ENCODE measurements at places on chromosomes 3 and 15.

DNA sequence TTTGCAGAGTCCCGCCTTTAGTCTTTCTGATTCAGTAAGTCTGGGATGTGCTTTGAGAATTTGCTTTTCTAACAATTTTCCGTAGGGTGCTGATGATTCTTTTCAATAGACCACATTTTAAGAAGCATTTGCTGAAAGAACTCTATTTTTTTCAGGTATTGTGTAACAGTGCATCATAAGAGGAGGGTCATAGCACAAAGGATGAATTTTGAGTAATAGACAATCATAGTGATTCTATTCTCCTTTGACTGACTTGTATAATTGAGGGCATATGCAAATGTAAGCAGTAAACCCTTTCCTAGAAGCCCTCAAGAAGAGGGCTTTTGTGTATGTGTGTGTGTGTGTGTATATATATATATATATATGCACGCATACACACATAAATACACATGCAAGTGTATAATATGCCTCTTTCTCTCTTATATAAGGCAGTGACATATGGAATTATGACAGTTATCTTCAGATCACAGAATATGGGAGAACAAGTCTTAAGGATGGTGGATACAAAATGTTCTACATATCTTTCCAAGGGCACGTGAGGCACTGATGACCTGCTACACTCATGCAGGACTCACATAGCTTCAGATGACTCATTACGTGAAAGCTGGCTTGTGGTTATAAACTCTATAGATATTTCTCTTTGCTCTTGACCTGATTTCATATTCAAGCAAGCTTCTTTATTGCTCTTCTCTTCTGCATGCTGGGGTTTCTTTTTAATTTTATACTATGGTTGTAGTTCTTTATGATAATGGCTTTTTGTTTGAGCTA is 6.5 kb upstream of the PLSCR1 start:
- DNase-seq = no peak

GRCh38 chr3:194337965-194338753 is 13.0 kb downstream of the CPN2 start:
- DNase-seq = no peak

DNA sequence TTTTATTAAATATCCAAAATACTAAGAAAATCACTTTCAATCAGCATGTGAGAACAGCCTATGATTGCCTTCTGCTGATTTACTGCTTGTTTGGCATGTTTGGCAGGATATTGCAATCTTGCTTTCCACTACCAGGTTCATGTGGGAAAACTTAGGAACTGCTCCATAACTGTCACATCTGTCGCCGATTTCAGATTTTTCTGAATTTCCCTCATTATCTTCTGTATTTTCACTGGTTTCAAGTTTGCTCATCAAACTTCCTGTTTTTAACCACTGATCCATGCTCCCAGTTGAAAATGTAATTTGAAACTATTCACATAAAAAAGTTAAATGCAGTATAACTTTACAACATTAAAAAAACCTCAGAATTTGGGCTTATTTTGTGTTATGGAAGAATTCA is 93.0 kb downstream of the NFKBIZ start:
- DNase-seq = no peak

GRCh38 chr15:79352206-79352605 is 41.3 kb downstream of the TMED3 start:
- no peak for DNase-seq

DNA sequence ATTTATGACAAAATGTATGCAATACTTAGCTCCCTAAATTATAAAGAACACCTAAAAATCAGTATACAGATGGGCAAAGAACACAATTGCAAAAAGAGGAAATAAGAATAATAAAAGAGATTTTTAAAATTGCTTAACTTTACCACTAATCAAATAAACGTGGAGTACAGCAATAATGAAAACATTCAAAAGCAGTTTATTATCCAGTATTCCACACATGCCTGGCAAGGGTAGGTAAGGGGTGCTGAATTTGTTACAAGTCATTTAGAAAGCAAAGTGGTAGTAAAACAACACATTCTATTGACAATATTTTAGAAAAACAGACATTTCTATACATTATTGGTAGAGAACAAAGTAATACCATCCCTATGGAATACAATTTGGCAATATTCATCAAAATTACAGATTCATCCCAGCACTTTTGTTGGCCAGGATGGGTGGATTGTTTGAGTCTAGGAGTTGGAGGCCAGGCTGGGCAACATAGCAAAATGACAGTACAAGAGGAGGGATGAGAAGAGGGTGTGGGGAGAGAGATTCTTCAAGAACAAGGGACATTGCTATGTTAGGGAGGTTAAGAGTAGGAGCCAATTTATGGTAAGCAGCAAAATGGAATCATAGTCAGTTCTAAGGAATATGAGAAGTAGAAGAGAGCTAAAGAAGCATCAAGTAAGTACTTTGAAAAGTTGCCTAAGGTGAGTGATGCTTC is 3.7 kb upstream of the ACKR4 start:
- no peak for DNase-seq

DNA sequence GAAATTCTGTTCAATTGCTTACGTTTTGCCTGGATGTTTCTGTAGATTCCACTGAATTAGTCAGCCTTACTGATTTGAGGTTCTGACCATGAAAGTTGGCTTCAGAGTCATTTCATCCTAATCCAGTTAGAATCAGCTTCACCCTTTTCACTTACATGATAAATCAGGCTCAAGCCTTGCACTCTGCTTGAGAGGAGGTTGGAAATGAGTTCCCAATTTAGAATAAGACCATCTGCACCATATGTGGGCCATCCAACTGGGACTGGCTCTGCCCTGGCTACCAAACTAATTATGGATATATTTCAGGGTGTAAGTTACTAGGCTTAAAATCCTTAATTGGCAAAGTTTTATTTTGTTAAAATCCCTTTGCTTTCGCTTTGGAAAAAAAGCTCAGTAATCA is 255.7 kb downstream of the CHL1 start:
- DNase-seq = no peak

DNA sequence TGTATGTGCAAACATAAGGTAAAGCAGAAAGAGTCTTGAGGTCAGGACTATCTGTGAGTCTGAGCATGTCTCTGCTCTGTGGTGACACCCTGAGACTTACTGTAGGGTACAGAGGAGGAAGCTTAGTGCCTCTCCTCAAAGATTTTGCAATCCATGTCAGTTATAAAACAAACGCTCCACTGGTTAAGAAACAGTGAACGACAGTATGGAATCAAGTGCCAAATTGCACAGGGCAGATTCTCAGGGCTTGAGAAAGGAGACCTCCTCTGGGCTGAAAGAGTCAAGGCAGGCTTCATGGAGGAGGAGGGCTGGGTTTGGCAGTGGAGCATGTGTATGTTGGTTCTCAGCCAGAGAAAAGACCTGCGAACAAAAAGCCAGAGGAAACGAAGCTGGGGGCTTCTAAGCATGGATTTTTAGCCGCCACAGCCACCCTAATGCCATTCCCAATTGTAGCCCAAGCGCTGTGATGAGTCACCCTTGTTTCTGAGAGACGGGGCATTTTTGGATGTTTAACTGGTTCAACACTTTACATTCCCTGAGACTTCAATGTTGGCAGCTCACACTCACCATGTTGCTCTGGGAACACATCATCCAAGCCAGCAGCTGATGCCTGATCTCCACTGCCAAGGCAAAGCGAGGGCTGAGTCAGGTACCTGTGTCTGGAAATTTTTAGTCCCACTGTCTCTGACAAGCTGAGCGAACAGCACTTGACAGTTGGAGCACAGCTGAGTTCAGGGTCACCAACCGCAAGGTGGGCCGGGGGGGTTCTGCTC is 3.4 kb upstream of the DGKG start:
- no peak for DNase-seq

DNA sequence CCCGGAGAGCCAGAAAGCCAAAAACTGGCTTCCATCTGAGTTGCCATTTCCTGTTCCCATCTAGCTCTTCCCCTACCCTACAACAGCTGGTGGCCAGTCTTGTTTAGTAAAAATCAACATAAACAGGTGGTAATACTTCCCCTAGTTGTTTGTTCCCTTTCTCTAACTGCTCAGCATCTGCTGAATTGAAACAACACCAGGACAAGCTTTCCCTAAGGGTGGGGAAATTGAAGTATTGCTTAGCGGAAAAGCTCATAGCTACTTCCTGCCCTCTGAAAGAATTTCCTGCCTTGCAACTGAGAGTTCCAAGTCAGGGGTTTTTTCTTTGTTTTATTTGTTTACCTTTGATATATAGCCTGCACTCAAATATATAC is 66.8 kb downstream of the HMG20A start:
- no peak for DNase-seq

- DNase-seq = no peak
Observed at GRCh38 chr3:67641451-67641850, 13.0 kb downstream of the SUCLG2 start.

DNA sequence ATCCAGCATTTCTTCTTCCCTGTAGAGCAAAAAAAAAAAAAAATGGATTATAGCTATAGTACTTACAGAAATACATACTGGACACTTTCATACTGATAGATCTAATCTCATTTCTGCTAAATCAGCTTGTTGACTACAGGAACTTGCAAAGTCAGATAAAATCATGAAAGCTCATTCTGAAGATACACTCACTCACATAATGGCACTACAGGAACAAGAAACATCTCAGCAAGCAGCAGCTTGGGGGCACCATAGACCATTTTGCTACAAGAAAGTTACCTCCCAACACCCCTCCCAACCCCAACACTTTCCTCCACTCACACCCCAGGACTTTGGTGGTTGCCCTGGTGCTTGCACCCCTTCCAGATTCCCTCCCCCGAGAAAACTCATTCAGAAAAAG is 4.6 kb downstream of the MYH15 start:
- no peak for DNase-seq

DNA sequence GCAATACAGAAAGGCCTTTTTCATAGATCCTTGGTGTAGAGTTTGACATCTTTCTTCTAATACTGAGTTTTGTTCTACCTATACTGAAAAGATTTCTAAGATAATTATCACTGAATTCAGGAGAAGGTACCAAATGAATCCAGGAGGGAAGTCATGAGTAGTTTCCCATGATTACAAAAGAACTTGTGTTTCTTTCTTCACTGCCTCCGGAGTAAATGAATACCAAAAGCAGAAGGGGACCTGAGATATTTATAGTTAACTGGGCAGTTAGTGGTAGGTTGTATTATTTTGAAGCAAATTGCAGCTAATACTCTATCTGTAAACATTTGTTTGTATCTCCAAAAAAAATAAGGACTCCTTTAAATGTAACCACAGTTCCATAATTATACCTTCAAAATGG is 175.4 kb downstream of the SUCNR1 start:
- no peak for DNase-seq

DNA sequence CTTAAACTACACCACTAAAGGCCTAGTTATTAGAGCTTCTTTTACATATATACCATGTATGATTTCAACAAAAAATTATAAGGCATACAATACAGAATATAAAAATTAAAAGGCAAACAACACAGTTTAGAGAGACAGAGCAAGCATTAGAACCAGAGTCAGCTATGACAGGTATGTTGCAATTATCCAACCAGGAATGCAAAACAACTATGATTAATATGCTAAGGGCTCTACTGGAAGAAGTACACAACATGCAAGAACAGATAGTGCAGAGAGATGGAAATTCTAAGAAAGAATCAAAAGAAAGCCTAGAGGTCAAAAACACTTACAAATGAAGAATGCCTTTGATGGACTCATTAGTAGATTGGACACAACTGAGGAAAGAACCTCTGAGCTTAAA is 39.6 kb downstream of the CCDC54 start:
- no peak for DNase-seq

- no peak for DNase-seq
Observed at GRCh38 chr3:188152660-188153436, 1.1 kb upstream of the LPP start.

- DNase-seq = no peak
Observed at GRCh38 chr3:179955286-179955685, 81.5 kb downstream of the PEX5L start.

DNA sequence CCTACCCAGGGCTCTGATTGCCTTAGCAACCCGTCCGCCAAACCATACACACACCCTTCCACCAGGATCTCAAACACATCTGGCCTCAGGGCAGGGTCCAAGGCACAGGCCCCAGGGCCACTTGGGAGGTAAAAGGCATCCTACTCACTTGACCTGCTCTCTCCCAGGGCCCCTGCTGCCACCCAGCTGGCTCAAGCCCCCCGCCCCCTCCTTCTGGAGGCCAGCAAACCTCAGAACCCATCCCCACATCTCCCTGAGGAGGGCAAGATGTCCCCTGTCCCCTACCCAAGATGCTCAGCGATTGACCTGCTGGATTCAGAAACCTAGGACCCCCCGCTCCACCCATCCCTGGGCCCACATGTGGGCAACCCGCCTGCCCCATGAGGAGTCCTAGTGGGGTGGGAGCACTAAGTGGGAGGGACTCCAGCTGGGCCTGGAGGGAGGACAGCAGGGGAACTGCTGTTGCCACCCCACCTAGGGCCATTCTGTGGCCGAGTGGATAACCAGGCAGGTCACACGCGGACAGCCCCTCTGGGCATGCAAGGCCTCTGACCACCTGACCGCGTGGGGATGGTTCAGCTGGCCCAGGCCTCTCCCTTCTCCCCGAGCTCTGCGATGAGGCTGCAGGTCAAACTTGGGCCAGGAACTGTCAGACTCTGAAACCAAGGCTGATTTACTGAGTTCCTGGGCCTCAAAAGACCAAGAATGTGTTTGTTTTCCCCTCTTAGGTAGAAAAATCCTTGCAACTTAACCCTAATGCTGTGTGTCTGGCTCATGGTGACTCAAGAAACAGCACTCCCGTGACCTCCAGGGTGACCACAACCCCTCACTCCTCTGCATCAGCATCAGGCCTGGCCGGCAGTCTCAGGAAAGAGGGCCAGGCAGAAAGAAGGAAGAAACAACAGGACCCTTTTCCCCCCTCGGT is 4.2 kb downstream of the MFGE8 start:
- no peak for DNase-seq

GRCh38 chr3:191750618-191751017 is 289.7 kb downstream of the PYDC2 start:
- no peak for DNase-seq

GRCh38 chr3:139124197-139124596 is 79.5 kb upstream of the PRR23C start:
- no peak for DNase-seq

DNA sequence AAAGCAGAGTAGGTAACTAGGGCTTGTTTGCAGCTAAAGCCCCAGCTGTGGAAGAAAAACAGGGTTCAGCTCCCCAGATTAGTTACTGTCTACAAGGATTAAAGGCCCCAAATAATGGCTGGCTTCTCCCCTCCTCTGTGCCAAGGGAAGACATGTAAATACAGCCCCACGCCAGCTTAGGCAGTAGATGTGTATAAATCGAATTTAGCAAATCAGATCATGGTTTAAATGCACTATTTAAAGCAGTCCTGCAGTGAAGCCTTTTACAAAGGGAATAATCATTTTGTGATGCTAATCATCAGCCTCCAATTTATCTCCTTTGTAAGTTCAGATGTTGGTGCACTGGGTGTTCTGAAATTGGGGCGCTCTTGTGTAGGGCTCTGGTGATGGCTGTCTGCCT is 46.7 kb upstream of the POLG start:
- DNase-seq = no peak

- DNase-seq = no peak
Observed at GRCh38 chr15:89192766-89193165, 28.6 kb downstream of the RLBP1 start.

GRCh38 chr3:141410408-141410807 is 42.1 kb downstream of the ZBTB38 start:
- no peak for DNase-seq

GRCh38 chr3:13161771-13162535 is 88.7 kb upstream of the IQSEC1 start:
- DNase-seq = no peak

Data from T-helper 2 cell (primary cell).